ENCODE measurements at places on chromosomes 12 and 14.

- DNase-seq: no peak
Measured at GRCh38 chr12:15634010-15634683, 155.0 kb downstream of the EPS8 start.

GRCh38 chr14:24463017-24463883 is 20.7 kb upstream of the SDR39U1 start:
- no peak for DNase-seq

- DNase-seq: no peak
Measured at GRCh38 chr12:65465766-65466547, 187.5 kb downstream of the MSRB3 start.

- no peak for DNase-seq
Measured at GRCh38 chr14:61644834-61645233, 50.5 kb upstream of the HIF1A start.

DNA sequence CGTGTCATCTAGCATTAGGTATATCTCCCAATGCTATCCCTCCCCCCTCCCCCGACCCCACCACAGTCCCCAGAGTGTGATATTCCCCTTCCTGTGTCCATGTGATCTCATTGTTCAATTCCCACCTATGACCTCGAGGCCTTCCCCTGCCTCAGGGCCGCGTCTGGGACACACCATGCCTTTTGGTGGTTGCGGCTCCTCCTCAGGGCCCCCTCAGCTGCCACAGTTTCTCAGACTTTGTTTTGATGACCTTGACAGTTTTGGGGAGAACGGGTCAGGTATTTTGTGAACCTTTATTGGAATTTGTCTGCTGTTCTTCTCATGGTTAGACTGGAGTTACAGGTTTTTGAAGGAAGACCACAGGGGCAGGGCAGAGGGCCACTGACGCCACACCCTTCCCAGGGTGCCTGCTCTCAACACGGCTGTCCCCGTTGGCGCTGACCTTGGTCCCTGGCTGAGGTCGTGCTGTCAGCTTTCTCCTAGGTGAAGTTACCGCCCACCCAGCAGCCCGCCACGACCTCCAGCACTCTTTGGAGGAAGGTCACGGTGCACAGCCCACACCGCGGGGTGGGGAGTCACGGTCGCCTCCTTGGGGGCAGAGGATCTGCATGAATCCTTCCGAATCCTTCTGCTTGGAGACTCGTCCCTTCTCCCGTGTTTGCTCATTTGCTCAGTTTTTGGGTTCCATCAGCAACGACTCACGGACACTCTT is 130.5 kb downstream of the KIF26A start:
- no peak for DNase-seq

GRCh38 chr12:88559772-88560171 is 20.5 kb downstream of the KITLG start:
- DNase-seq: no peak

DNA sequence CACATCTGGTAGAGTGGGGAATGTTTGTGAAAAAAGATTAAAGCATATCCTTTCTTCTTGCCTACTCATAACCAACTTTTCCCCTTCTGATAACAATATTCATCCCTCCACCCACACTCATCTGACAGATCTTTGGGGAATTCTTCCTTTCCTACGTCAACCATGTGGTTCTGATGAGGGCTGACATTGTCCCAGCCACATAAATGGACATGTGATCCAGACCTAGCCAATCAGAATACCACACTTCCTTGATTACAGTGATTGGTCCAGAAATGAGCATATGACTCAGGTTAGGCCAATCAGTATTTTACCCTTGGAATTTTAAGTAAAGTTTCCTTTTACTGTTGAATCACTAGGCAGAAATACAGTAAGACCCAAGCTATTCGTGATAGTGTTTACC is 58.9 kb downstream of the GPR65 start:
- DNase-seq: no peak

GRCh38 chr14:58760121-58760520 is 122.4 kb downstream of the DACT1 start:
- DNase-seq: no peak

- no peak for DNase-seq
Measured at GRCh38 chr14:83071888-83072501, 1538.3 kb upstream of the SEL1L start.

- DNase-seq: no peak
Measured at GRCh38 chr14:31992011-31992447, 85.1 kb upstream of the ARHGAP5 start.

- no peak for DNase-seq
Measured at GRCh38 chr14:57058319-57058718, 210.4 kb downstream of the EXOC5 start.

GRCh38 chr14:65170318-65170717 is 68.0 kb upstream of the MAX start:
- DNase-seq: no peak

- DNase-seq: no peak
Measured at GRCh38 chr12:114504311-114504710, 98.4 kb upstream of the TBX5 start.

- no peak for DNase-seq
Measured at GRCh38 chr12:64525461-64526160, 73.7 kb downstream of the TBK1 start.

GRCh38 chr12:39443929-39444209 is 949 bp upstream of the KIF21A start:
- DNase-seq: peak; percentile 5

DNA sequence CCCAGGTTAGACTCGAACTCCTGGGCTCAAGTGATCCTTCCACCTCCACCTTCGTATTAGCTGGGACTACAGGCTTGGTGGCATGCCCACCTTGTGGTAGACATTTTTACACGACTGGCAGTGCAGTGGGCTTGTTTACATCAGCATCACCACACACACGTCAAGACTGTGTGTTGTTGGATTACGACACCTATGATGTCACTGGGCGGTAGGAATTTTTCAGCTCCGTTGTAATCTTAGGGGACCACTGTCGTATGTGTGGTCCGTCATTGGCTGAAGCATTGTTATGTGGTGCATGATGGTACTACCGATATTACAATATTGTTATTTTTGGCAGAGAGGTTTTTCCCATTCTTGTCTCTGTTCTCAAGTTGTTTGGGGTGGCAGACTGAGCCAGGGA is 50.7 kb downstream of the TSPAN9 start:
- DNase-seq: no peak

DNA sequence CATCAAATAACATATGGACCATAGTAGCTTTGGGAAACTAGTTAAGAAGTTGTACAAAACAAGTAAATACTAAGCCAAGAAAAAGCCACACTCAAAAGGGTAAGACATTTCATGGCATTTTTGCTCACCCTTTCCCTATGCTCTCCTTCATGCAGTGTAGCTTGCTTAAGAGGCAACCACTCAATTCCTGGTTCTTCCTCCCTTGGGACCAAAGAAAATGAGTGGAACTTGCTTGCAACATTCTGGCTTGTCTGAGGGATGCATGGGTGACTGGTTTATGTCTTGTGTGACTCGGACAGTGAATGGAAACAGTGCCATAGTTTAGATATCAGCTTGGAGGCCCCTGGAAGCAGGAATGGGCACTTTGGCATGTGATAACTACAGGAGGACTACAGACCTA is 252.0 kb upstream of the ARID2 start:
- no peak for DNase-seq

- no peak for DNase-seq
Measured at GRCh38 chr12:38282886-38283285, 33.7 kb upstream of the ALG10B start.

GRCh38 chr14:105629886-105630215 is 103.5 kb downstream of the TMEM121 start:
- peak; percentile 1 for DNase-seq

- no peak for DNase-seq
Measured at GRCh38 chr14:83541147-83541546, 1988.8 kb upstream of the FLRT2 start.

DNA sequence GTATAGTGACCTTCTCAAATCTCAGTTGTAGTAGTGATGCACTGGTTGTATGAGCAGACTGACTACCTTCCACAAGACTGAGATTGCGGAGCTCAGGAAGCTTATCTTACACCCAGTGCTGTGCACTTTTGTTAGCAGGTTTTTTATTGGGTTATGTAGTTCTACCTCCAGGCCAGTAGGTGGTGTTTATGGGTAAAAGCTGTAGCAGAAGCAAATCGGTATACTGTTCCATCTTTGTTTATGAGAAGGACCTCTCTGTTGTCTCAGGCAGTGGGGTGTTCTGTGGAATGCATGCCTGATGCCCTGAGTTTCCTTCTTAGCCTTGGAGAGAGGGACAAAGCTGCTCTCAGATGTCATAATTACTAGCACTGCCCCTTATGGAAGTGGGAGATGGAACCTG is 217.8 kb downstream of the LRFN5 start:
- DNase-seq: no peak

DNA sequence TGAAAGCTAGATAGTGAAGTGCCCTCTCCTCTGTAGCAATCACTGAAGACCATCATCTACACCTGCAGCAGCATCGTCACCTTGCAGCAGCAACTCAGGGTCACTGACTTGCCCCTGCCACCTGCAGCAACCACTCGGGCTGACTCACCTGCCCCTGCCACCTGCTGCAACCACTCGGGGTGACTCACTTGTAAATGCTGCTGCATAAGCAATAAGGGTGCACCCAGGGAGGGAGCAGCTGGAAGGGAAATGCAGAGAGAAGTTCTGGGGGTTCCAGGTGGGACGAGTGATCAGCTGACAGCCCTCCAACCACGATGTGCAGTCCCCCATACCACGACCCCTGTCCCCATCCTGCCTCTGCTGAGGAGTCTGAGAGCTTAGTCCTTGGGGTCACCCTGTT is 357.1 kb upstream of the SFSWAP start:
- DNase-seq: no peak

GRCh38 chr12:124928095-124928911 is 13.9 kb upstream of the UBC start:
- DNase-seq: peak; percentile 42

- DNase-seq: no peak
Measured at GRCh38 chr12:30251546-30251945, 444.1 kb downstream of the IPO8 start.

GRCh38 chr12:71269281-71269598 is 111.4 kb upstream of the TSPAN8 start:
- DNase-seq: no peak

- no peak for DNase-seq
Measured at GRCh38 chr14:22753586-22753985, 12.9 kb upstream of the OXA1L start.

- no peak for DNase-seq
Measured at GRCh38 chr14:103156651-103157378, 33.6 kb downstream of the TNFAIP2 start.

- DNase-seq: no peak
Measured at GRCh38 chr12:102096855-102097254, 23.1 kb downstream of the NUP37 start.

GRCh38 chr14:73125169-73125588 is 11.1 kb upstream of the PSEN1 start:
- DNase-seq: no peak

GRCh38 chr14:86646696-86647690 is 1117.0 kb downstream of the FLRT2 start:
- no peak for DNase-seq

- DNase-seq: no peak
Measured at GRCh38 chr12:3313066-3313465, 177.9 kb upstream of the PRMT8 start.

- DNase-seq: no peak
Measured at GRCh38 chr12:113506867-113507266, 35.2 kb upstream of the LHX5 start.

- peak; percentile 61 for DNase-seq
Measured at GRCh38 chr12:48996794-48997718, 2.1 kb downstream of the DDN start.

DNA sequence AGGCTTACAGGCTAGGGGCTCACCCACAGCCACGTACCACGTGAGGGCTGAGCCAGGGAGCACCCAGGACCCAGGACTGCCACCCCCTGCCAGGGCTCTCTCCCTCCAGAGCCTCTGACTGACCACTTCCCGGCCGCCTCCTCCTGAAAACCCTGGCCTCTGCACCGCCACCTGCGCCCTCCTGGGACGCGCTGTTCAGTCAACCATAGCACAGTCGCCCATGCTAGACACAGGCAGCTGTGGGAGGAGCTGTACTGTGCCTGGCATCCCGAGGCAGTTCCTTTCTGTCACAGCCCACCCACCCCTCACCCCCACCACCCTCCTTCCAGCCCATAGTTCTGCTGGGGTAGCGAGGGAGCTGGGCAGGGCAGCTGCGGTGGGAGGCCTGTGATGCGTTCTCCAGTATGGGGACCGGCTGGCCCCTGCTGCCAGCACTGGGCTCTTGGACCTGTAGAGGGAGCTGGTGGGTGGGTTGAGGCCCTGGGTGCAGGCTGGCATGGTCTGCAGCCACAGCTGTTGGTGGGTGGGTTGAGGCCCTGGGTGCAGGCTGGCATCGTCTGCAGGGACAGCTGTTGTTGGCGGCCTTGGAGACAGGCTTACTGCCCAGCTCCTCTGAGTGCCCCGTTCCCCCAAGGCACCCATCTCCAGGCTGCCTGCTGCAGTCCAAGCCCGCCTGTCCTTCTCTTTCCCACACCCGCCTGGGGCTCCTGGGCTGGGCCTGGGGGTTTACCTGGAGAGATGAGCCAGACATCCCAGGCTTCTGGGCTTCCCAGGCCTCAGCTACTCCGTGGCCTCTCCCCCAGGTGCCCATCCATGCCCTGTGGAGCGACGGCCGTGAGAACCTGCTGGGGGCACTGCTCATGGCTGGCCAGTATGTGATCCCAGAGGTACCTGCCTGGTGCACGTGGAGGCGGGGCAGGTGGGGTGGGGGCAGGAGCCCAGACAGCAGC is 11.5 kb downstream of the ASPG start:
- no peak for DNase-seq

DNA sequence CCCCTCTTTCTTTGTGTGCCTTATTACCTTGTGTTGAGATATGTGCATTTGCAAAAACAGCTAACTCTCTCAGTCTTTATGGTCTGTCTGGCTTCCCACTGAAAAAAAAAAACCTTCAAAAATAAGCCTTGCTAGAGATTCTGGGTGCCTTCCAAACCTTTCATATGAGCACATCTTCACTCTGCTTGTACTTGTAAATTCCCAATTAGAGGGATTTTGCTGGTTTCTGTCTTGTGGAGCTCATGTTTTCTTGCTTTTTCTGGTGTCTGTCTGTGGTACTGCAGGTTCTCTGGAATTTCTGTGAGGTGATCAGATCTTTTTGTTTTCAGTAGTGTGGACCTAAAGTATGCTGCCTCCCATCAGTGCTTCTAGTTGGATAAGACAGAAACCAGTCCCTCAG is 100.1 kb downstream of the PIK3C2G start:
- no peak for DNase-seq

DNA sequence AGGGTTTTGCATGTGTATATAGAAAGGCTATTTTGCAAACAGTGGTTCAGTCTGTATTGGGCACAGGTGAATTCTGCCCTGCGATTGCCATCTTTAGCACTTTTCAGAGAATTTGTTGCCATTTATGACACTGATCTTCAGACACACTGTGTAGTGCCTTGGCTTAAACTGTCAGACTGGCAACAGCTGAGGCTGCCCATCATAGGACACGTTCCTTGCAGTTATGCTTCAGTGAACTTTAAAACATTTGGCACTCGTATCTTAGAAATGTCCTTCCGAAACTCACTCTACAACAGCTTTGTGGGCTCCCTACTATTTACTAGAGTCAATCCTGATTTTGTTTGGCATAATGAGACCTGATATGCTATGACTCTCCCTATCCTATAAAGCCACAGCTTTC is 29.1 kb downstream of the AP5M1 start:
- no peak for DNase-seq

- no peak for DNase-seq
Measured at GRCh38 chr14:63611078-63611477, 30.6 kb downstream of the WDR89 start.

All from CD4-positive, alpha-beta T cell (primary cell).